ENCODE measurements at places on chromosomes 5 and 9. TPM values are rescaled to one million over a fixed set of nuclear protein-coding genes. Genes with fewer than 3 reads are reported as not detected.

RPS23 gene
- 6,384 TPM for total RNA-seq

TAF1L gene
- total RNA-seq, result under 0.01 TPM

SLC4A9 gene
- total RNA-seq, result 0.04 TPM

- no peaks in the 10 kb centered on the region for H3K4me1 ChIP-seq
- no peaks in the 10 kb centered on the region for H3K27me3 ChIP-seq
- H3K27ac ChIP-seq, result no peak overlapping the region
These were observed 67.7 kb downstream of the TENT4A start for GRCh38 chr5:6780802-6781391.

GRCh38 chr5:137778772-137779564 is 24.8 kb upstream of the HNRNPA0 start:
- no peak overlapping the region for H3K27ac ChIP-seq
- DNase-seq, result peak; percentile 60
- no peaks in the 10 kb centered on the region for H3K36me3 ChIP-seq
- no peaks in the 10 kb centered on the region for H3K4me1 ChIP-seq
- no peak overlapping the region for H3K4me3 ChIP-seq
- no peaks in the 10 kb centered on the region for H3K27me3 ChIP-seq

GRCh38 chr5:115263078-115263380 is 352 bp upstream of the PGGT1B start:
- peak overlapping the region; percentile 97 for H3K4me3 ChIP-seq
- no peak for DNase-seq
- H3K27ac ChIP-seq, result peak overlapping the region; percentile 92
- H3K27me3 ChIP-seq, result no peaks in the 10 kb centered on the region

GRCh38 chr9:12860998-12861397 is 86.2 kb downstream of the LURAP1L start:
- DNase-seq, result no peak
- no peaks in the 10 kb centered on the region for H3K4me1 ChIP-seq
- H3K4me3 ChIP-seq, result no peak overlapping the region
- no peaks in the 10 kb centered on the region for H3K27me3 ChIP-seq

- H3K27me3 ChIP-seq, result no peaks in the 10 kb centered on the region
- no peak overlapping the region for H3K4me3 ChIP-seq
- no peaks in the 10 kb centered on the region for H3K4me1 ChIP-seq
- H3K36me3 ChIP-seq, result no peaks in the 10 kb centered on the region
- no peak for DNase-seq
These were observed 75.0 kb upstream of the TRIO start for GRCh38 chr5:14068136-14068535.

GRCh38 chr9:89941875-89942274 is 337.1 kb downstream of the GADD45G start:
- no peaks in the 10 kb centered on the region for H3K36me3 ChIP-seq
- no peak overlapping the region for H3K27ac ChIP-seq
- peaks cover 16% of the 10 kb centered on the region for H3K4me1 ChIP-seq
- H3K27me3 ChIP-seq, result peaks cover 12% of the 10 kb centered on the region
- DNase-seq, result peak; percentile 55
- H3K4me3 ChIP-seq, result no peak overlapping the region

- H3K4me1 ChIP-seq, result peaks cover 21% of the 10 kb centered on the region
- no peak overlapping the region for H3K27ac ChIP-seq
- DNase-seq, result no peak
- no peaks in the 10 kb centered on the region for H3K27me3 ChIP-seq
- H3K36me3 ChIP-seq, result no peaks in the 10 kb centered on the region
- H3K4me3 ChIP-seq, result no peak overlapping the region
These were observed 91.1 kb downstream of the DAP start for GRCh38 chr5:10669983-10670382.

- no peaks in the 10 kb centered on the region for H3K27me3 ChIP-seq
- no peaks in the 10 kb centered on the region for H3K36me3 ChIP-seq
- no peaks in the 10 kb centered on the region for H3K4me1 ChIP-seq
- DNase-seq, result no peak
- H3K27ac ChIP-seq, result no peak overlapping the region
These were observed 291.4 kb downstream of the TLE4 start for GRCh38 chr9:79862921-79863890.

DNA sequence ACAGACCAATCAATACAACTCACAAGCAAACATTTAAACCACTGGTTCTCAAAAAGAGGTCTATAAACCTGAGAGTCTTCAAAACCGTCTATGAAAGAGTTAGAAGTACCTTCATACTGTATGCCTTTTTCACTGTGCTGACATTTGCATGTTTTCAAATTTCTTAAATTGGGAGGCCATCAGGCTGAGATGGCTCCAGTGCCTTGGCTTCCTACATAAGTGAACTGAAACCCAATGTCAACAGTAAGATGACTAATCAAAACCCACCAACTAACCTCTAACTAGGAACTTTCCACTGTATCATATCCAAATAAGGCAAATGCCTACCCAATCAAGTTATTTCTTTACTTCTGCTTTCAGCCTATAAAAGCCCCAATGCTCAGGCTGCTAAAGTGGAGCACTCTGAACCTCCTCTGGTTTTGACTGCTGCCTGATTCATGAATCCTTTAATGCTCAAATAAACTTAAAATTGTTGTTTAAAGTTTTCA is 35.1 kb downstream of the FAM13B start:
- no peak overlapping the region for H3K4me3 ChIP-seq

GRCh38 chr5:66174338-66174737 is 30.2 kb downstream of the SREK1 start:
- DNase-seq, result peak; percentile 12
- peaks cover 18% of the 10 kb centered on the region for H3K36me3 ChIP-seq
- no peak overlapping the region for H3K27ac ChIP-seq
- H3K27me3 ChIP-seq, result no peaks in the 10 kb centered on the region
- no peaks in the 10 kb centered on the region for H3K4me1 ChIP-seq

GRCh38 chr9:72169178-72169577 is 19.9 kb downstream of the GDA start:
- H3K36me3 ChIP-seq, result no peaks in the 10 kb centered on the region
- DNase-seq, result no peak
- H3K27ac ChIP-seq, result no peak overlapping the region
- no peaks in the 10 kb centered on the region for H3K27me3 ChIP-seq

- no peak overlapping the region for H3K27ac ChIP-seq
- no peak overlapping the region for H3K4me3 ChIP-seq
- no peak for DNase-seq
- no peaks in the 10 kb centered on the region for H3K27me3 ChIP-seq
- no peaks in the 10 kb centered on the region for H3K36me3 ChIP-seq
These were observed 201.7 kb upstream of the ACTBL2 start for GRCh38 chr5:57684299-57684702.

GRCh38 chr9:121510766-121511550 is 11.3 kb upstream of the GGTA1 start:
- peaks cover 7% of the 10 kb centered on the region for H3K4me1 ChIP-seq
- no peaks in the 10 kb centered on the region for H3K27me3 ChIP-seq
- H3K27ac ChIP-seq, result peak overlapping the region; percentile 42
- H3K36me3 ChIP-seq, result no peaks in the 10 kb centered on the region
